ENCODE measurements at places on chromosomes 5 and 9.

DNA sequence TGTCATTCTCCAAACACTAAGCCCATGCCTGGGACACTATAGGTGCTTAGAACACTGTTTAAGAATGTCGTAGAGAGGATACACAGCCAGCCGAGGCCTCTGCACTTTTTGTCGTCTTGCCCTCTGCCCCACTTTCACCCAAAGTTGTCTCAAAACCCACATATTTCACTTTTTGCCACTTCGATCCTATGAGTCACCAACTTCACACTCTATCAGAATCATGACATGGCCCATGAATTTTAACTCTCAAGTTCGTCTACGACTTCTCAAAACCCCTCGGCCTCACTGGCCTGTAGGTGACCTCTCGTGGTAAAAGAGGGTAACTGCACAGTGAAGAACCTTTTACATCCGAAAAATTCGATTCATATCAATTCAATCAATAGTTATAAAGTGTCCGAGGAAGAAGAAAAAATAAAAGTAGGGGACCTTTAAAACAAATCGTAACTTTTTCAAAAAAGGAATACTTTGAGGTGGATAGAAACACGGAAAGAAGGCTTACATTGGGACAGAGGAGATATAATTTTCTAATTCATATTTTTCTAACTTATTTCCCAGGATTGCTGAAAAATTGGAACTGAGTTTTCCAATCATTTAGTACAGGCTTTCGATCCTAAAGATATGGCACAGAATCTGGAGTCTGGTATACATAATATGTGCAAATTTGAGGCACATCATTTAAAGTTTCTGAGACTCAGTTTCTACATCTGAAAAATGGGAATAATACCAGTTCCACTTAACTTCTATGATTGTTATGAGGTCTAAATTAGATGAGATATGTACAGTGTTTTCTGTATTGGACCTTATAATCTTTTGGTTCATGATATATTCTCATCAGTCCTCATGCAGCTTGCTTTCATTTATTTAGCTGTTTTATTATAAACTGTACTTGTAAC is 122.6 kb downstream of the APBA1 start:
- DNase-seq = no peak

DNA sequence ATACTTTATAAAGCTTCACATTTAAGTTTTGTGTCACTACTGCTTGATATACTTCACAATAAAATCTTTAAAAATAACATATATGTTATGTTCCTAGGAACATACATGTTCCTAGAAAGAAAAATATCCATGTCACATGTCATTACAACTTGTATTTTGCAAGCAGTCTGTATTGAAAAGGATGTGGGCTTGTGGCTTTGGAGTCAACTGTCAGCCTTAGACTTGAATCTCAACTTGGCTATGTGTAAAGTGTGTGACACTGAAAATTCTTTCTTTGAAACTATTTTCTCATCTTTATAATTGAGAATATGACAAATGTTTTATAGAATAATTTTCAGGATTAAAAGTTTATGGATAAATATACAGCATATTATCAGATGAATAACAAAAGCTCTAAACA is 273.1 kb downstream of the KIAA0825 start:
- DNase-seq = no peak

GRCh38 chr5:57175551-57176309 is 1.9 kb downstream of the GPBP1 start:
- no peak for DNase-seq

DNA sequence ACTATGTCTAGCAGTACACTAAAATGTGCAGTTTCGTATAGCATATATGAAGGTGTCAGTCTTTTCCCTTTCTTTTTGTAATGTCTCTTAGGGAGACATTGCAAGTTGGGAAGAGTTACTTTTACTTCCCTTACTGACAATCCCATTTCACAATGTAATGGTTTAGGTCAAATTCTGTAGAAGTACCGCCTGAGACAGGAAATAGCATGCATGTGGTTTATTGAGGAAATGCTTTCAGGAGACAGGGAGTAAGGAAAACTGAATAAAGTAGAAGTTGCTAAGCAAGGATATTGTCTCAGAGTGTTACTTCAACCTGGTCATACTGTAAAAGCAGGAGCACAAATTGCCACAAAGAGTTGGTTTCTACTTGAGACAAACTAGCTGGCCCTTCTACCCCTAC is 32.1 kb upstream of the MSANTD3 start:
- DNase-seq = no peak

- no peak for DNase-seq
These were observed 64.4 kb downstream of the UGCG start for GRCh38 chr9:111961009-111961408.

DNA sequence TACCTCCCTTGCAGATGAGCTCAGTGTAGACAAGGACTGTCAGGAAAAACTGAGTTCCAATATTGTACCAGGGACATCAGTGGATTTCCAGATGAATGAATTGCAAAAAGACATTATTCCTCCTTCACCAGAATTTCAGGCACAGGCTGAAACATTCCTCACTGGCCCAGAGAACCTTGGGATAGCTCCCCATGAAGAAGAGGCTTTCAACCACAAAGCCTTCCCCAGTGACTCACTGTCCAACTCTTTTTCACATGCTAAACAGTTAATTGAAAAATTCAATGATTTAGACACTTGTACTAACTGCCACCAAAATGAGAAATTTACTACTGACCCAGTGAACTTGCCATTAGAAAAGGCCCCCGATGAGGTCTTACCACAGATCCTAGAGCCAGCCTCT is 144.5 kb downstream of the UNC13B start:
- DNase-seq = no peak

GRCh38 chr5:37792975-37793631 is 46.7 kb downstream of the GDNF start:
- DNase-seq = no peak

GRCh38 chr5:72122602-72123001 is 15.3 kb downstream of the MAP1B start:
- DNase-seq = no peak

DNA sequence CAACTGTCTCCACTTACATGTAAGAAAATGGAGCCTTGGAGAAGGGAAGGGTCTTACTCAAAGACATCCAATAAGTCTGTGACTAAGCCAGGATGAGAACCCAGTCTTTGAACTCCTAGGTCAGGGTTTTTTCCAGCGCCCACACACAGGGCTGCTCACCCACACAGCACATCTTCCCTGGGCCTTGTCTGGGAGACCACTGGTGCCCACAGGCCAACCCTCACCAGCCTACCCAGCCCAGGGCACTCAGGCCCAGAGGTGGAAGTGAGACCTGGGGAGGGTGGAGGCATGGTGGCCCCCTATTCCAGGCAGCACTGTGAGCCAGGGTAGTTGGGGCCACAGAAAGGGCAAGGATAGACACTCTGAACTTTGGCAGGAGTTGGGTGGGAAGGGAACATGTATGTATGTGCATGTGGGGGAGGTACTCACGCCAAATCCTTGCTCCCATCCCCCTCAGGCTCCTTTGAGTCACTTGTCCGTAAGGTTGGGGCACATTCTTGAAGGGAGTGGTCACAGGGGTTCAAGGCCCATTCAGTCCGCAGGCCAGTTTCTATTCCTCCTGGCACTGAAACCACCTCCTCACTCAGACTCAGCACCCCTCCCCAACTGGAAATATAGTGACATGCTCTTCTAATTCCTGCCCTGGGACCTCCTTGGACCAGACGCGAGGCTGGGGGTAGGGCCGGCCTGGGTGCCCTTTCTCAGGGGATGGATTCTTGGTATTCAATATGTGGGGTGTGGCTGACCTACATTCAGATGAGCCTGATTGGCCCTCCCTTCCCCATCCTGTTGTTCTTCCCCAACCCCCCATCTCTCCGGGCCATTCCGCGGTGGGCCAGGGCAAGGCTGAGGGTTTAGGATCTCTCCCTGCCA is 2.9 kb upstream of the SLC4A9 start:
- DNase-seq = no peak
